ENCODE measurements at places on chromosomes 12 and 14. TPM values are rescaled to one million over a fixed set of nuclear protein-coding genes. Genes with fewer than 3 reads are reported as not detected.
A peak's percentile ranks its signal among the peaks of the same experiment; 100 is the strongest.

- DNase-seq, result no peak
These were observed 201.5 kb upstream of the MYL2 start for GRCh38 chr12:111121840-111122239.

- DNase-seq, result peak; percentile 6
These were observed 156.5 kb upstream of the C14orf180 start for GRCh38 chr14:104422837-104423681.

GRCh38 chr12:2980630-2981029 is 21.4 kb downstream of the TEAD4 start:
- DNase-seq, result no peak

- DNase-seq, result no peak
These were observed 9.1 kb downstream of the KIF26A start for GRCh38 chr14:104147346-104148125.

GRCh38 chr12:53849113-53849512 is 89.5 kb upstream of the HOXC13 start:
- no peak for DNase-seq

DNA sequence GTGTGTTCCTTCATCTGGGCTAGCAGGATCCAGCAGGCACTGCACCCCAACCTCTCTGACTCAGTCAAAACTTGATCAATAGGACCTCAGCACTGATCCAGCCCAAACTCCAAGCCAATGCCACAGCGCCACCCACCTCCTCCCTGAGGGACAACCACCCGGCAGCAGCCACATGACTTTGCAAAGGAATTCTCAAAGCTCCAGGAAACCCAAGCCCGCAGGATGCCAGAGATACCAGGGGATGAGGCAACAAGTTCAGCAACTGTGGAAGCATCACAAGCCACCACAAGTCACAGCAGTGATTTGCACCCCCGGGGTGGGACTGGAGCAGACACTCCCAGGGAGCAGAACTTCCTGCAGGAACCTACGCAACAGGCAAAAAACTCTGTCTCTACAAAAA is 37.3 kb downstream of the ACTN1 start:
- DNase-seq, result peak; percentile 76

DNA sequence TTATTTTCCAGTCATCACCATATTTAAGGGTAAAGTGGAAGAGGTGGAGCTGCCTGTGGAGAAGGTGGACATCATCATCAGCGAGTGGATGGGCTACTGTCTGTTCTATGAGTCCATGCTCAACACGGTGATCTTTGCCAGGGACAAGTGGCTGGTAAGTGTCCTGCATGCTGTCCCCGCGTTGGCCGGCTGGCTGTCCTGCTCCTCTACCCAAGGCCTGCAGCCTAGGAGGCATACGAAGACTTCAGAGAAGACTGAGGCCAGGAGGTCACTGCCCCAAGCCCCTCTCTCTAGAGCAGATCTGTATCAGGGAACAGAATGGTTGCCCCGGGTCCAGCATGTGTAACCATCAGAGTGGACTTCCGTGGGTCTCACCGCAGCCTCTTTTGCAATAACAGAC is 77.7 kb downstream of the PRMT8 start:
- DNase-seq, result no peak

GRCh38 chr14:75568140-75568539 is 10.3 kb upstream of the FLVCR2 start:
- no peak for DNase-seq

DNA sequence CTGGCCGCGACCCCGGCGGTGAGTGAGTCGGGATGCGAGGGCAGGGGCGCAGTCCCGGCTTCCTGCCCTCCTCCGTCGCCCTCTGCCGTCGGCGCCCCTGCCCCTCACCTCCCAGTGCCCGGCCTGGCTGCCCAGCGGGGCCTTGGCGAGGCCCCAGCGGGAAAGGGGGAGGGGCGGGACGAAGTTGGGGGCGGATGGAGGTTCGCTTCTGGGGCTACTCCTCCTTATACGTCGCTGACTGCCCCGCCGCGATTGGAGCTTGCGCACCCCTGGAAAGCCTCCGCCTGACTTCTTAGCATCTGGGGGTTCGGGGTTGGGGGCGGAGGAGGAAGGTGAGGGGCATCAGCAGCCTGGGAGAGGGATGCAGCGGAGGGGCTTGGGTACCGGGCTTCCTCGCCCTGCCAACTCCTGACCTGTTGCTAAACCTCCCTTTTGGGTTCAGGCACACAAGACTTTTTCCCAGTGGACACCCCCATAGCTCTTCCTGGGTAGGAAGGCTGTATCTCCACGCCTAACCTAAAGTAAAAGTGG is 406 bp downstream of the TMEM263 start:
- peak; percentile 52 for DNase-seq

Gene CCDC196
- not detected for total RNA-seq

Gene CPNE6
- 2.2 TPM for total RNA-seq

Data from mucosa of gallbladder (tissue), 1 donor.